ENCODE measurements at places on chromosomes 6 and 20.
A peak's percentile ranks its signal among the peaks of the same experiment; 100 is the strongest.

DNA sequence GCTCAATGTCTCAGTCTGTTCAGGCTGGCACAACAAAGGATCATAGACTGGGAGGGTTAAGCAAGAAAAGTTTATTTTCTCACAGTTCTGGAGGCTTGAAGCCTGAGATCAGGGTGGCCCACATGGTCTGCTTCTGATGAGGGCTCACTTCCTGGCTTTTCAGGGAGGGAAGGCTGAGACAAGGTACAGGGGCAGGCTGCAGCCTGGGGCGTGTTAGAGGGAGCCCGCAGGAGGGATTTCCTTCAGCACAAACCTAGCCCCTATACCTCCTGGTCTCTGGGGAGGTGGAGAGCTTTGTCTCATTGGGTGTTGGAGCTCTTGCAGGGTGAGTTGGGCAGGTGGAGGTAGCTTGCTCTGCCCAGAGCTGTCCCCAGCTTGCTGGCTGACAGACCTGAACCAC is 81.1 kb upstream of the GPR6 start:
- DNase-seq, result no peak

- no peak for DNase-seq
Measured at GRCh38 chr6:24788031-24788665, 10.6 kb downstream of the ARMH2 start.

- no peak for DNase-seq
Measured at GRCh38 chr6:108497883-108498282, 62.8 kb upstream of the FOXO3 start.

DNA sequence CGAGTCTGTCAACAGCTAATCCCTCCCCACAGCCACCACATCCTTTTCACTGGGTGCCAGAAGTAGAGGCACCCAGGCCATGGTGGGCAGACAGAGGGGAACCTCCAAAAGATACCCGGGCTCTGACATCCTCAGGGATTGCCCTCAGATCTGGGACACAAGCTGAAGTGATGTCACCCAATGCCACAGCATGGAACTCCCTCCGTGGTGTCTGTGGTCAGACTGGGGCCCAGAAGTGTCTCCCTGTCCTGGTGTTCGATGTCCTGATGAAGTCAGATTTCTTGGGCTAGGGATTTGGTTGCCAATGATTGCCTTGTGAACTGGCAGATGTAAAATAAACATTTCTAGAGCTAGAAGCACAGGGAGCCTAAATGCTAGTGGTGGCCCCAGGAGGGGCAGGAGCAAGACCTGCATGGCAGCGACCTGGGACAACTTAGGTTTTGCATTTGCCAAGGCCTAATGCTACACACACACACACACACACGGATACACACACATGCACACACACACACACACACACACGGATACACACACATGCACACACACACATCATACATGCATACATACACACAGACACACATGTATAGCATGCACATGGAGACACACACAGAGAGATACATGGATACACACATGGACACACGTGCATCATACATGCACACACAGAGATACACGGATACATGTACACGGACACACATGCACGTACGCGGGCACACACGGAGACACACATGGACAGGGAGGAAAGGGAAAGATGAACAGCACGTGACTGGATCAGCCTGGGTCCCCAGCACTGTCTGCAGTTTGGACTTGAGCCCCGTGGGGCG is 221.0 kb downstream of the NFATC2 start:
- DNase-seq, result no peak

DNA sequence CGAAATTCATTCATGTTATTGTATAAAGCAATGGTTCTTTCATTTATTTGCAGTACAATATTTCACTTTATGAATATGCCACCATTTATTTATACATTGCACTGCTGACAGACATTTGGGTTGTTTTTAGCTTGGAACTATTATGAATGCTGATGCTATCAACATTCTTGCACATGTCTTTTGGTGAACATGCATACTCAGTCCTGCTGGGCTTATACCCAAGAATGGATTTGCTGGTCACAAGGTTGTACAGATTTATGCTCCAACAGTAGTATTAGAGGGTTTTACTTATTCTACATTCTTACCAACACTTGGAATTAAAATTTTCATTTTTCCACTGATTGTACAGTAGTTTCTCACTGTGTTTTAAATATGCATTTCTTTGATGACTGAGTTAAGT is 126.2 kb downstream of the PTPRK start:
- no peak for DNase-seq

GRCh38 chr6:27871924-27872638 is 40.1 kb downstream of the OR2B2 start:
- DNase-seq, result peak; percentile 89

- no peak for DNase-seq
Measured at GRCh38 chr6:15088904-15089568, 156.8 kb upstream of the JARID2 start.

DNA sequence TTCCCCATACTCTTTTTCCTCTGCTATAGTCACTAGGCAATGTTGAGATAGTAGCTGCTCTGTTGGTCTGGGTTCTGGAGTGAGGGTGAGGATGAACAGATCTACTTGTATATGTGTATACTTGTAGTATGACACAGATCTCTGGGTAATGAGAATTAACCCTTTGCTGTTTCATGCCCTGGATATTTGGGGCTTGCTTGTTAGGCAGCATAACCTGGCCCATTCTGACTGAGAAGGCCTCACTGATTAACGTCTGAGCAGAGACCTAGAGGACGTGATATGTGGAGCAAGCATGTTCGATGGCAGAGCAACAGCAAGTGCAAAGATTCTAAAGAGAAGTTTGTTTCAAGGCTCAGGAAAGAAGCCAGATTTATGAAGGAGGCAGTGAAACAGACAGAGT is 94.4 kb downstream of the TRMT6 start:
- no peak for DNase-seq

DNA sequence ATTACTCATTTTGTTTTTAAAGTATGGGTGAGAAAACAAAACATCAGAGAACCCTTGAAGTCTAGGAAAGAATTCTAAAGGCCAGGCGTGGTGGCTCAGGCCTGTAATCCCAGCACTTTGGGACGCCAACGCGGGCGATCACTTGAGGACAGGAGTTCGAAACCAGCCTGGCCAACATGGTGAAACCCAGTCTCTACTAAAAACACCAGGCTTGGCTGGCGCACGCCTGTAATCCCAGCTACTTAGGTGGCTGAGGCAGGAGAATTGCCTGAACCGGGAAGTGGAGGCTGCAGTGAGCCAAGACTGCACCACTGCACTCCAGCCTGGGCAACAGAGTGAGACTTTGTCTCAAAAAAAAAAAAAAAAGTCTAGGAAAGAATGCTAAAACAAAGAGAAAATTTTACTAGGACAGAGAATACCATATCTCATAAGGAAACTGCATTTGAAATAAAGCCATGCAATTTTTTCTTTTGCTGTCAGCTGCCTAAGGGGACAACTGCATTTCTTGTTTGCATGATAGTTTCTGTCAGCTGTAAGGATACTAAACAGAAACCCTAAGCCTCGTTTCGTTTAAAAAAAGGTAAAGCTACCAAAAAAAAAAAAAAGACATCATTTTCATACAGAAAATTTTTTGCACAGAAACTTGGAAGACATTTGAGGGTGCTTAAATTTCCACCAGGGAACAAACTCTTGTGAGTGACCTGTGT is 32.1 kb downstream of the SMLR1 start:
- no peak for DNase-seq

GRCh38 chr6:135932651-135933050 is 81.2 kb downstream of the PDE7B start:
- DNase-seq, result peak; percentile 53

DNA sequence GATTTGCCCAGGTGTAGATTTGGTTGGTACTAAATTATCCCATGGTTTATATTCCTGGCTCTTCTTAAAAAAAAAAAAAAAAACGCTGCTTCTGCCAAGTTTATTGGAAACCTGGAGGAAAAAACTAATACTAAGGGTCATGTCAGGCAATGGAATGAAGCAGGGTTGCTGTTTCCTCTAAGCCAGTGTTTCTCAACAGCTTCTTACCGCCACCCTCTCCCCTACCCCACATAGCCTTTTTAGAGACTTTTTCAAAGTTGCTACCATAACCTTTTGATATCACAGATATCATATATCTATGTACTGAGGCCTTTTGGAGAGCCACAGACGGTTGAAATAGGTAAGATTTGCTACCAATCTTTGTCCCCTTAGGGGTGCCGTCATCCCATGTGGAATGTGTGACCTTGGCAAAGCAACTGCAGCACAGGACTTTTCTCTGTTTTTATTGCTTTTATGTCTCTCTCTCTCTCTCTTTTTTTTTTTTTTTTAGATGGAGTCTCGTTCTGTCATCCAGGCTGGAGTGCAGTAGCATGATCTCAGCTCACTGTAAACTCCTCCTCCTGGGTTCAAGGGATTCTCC is 35.0 kb downstream of the SYTL3 start:
- no peak for DNase-seq

Measured in NCI-H2029 (cell line).